ENCODE measurements at places on chromosomes 3 and 15. TPM values are rescaled to one million over a fixed set of nuclear protein-coding genes. Genes with fewer than 3 reads are reported as not detected.

DNA sequence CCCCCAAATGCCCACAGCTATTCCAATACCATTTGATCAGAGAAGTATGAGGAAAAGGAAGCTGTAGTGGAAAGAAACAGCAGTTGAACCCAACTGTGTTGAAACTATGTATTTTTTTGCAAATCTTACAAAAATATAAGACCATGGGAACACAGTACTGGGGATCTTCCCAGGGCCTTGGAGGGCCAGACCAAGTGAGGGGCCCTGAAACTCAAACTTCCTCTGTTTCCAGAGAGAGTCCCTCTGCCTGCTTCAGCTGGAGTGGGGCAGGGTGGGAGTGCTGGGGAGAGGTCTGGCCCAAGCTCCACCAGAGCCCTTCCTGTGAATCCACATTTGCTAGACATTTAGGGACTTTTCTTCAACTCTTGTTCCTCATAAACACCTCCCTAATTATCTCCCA lies 263.9 kb downstream of the CHST2 start:
- no peaks in the 10 kb centered on the region for H3K4me1 ChIP-seq
- H3K27me3 ChIP-seq: no peaks in the 10 kb centered on the region
- DNase-seq: no peak
- no peak overlapping the region for H3K27ac ChIP-seq

CEP19 gene
- total RNA-seq: 1.8 TPM

SPATA12 gene
- 0.04 TPM for total RNA-seq

CD86 gene
- 2.2 TPM for total RNA-seq

TGM4 gene
- total RNA-seq: not detected
